CD4-positive, CD25-positive, alpha-beta regulatory T cell (primary cell): ENCODE measurements at places on chromosomes 5 and 9.

- DNase-seq, result no peak
Observed at GRCh38 chr9:87876708-87877107, 6.0 kb upstream of the SPATA31E1 start.

- DNase-seq, result no peak
Observed at GRCh38 chr5:143347046-143347445, 56.4 kb downstream of the NR3C1 start.

DNA sequence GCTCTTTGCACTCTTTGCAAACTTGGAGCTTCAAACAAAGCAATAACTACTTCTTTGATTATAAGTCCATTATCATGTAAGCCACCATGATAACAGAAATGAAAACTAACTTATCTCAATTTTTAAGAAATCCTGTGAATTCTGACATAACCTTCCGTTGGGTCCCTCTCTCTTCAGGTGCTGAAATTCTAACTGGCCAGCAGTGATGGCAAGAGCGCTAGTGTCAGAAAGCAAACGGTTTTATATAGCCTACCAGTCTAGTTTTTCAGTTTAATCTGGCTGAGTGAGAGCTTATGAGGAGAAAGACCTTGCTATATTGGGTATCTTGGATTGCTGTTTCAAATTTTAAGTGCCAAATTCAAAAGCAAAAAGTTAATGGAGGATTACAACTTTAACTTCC lies 13.4 kb downstream of the NFIB start:
- DNase-seq, result no peak

DNA sequence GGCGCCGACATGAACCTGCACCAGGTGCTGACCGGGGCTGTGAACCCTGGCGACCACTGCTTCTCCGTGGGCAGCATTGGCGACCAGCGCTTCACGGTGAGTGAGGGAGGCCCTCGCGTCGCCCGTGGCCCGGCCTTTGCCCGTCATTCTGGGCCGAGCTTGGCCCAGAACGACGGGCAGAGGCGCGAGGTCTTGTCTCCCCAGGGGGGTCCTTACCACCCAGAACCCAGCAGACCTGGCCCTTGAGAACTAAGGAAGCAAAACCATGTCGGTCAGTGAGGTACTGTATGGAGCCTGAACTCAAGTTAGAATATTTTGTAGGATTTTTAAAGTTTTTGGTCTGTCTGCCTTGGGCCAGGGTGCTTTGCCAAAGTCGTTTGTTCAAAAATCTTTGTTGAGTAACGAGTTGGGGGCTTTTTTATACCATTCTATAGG lies 691 bp downstream of the DMXL1 start:
- no peak for DNase-seq
